ENCODE measurements at places on chromosomes 11 and 22.

GRCh38 chr11:79610139-79610538 lies 169.3 kb upstream of the TENM4 start:
- no peak for DNase-seq

GRCh38 chr11:128318856-128319474 lies 268.4 kb downstream of the ETS1 start:
- DNase-seq: peak; percentile 56

- DNase-seq: no peak
Observed at GRCh38 chr11:94585399-94585798, 18.2 kb downstream of the PIWIL4 start.

DNA sequence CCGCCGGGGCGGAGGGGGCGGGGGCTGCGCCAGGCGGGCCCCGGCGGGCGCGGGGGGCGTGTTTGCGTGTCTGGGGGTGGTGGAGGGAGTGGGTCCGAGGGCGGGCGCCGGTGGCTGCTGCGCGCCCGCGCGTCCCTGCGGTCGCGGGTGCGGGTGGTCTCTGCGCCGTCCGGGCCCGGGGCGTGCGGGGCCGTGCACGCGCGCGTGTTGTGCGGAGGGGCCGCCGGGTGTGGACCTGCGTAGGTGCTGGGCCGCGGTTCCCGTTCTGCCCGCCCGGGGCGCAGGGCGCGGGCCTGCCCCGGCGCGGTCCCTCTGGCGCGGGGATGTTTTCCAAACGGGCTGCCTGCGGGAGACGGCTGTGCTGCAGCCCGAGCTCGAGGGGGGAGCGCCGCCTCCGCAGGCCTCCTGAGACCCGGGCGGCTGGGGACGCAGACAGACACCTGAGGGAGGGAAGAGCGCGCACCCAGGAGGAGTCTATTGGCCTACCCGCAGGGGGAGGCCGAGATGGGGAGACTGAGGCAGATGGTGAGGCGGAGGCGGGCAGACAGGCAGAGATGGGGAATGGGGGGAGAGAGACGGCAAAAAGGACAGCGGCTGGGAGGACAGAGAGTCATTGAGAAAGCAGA lies 442 bp downstream of the PELI3 start:
- DNase-seq: no peak

DNA sequence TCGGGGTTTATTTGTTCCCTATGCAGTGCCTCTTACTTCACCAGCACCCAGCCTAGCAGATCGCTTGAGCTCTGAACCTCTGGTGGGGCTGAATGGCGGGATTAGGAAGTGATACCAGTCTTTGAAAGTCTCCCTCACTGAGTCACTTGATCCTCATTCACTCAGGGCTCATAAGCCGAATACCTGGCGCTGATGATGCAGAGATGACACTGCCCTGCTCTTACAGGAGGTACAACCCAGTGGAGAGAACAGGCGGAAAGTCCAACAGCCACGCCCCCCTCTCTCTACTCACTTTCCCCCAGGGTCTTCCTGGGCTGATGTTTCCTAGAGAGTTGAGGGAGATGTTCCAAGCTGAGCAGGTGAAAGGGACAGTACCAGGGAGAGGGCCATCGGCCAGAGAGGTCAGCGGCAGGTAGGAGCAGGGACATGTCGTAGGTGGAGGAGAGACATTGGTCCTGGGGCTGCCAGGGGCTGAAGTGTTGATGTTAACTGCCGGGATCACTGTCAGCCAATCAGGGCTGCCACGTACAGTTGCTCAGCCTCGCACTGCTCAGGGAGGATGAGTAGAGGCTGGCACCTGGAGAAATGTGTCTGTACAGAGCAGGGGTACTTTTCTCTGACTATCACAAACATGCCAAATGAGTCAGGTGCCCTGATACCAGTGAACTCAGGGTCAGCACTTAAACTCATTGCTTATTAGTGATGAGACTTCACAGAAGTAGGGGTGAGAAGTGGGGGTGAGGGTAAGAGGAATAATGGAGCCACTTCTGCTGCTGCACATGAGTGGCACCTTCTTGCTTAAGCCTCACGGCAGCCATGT lies 9.9 kb upstream of the APOBEC3A start:
- DNase-seq: no peak

GRCh38 chr22:37431366-37431765 lies 4.1 kb upstream of the ELFN2 start:
- DNase-seq: no peak

DNA sequence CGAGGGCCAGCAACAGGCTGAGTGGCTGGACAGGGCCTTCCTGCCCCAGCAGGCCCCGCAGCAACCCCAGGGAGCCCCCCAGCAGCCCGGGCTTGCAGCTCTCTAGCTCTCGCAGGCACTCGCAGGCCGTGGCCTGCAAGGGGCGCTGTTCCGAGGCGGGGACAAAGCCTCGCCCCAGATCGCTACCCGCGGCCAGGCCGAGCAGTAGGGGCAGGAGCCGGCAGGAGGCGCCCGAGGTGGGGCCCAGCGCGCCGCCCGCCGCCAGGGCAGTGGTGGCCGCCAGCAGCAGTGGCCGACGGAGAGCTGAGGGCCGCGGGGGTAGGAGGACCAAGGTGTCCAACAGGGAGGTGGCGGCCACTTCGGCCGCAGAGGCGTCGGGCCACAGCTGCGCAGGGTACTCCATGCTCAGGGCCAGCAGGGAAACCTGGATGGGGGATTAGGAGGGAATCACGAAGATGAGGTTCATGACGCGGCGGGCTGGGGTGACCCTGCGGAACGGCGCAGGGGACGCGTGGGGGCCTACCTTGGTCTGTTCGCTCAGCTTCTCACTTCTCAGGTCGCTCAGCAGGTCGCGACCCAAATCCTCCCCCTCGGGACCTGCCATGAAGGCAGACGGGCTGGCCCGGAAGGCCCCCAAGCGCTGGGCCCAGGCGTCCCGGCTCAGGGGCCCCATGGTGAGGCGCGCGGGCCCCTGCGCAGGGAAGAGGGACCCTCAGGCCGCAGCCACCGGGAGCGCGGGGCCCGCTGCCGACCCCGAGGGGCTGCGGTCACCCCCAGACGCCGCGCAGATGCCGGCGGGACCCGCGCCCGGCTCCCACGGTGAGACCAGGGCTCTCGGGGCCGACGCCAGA lies 632 bp downstream of the AP5B1 start:
- DNase-seq: peak; percentile 64

- no peak for DNase-seq
Observed at GRCh38 chr11:827897-828192, at the start of gene CRACR2B. TSS of gene CRACR2B (plus strand) at chr11:827919. CDS start at chr11:828608, 689 bp downstream.

- DNase-seq: no peak
Observed at GRCh38 chr11:63811522-63811921, 1.7 kb upstream of the SPINDOC start.

GRCh38 chr11:78742430-78742829 lies 167.8 kb upstream of the NARS2 start:
- DNase-seq: no peak

- DNase-seq: no peak
Observed at GRCh38 chr11:5007561-5007960, 12.9 kb downstream of the OR51L1 start.
